BJ (cell line): ENCODE measurements at places on chromosomes 2 and 18.

DNA sequence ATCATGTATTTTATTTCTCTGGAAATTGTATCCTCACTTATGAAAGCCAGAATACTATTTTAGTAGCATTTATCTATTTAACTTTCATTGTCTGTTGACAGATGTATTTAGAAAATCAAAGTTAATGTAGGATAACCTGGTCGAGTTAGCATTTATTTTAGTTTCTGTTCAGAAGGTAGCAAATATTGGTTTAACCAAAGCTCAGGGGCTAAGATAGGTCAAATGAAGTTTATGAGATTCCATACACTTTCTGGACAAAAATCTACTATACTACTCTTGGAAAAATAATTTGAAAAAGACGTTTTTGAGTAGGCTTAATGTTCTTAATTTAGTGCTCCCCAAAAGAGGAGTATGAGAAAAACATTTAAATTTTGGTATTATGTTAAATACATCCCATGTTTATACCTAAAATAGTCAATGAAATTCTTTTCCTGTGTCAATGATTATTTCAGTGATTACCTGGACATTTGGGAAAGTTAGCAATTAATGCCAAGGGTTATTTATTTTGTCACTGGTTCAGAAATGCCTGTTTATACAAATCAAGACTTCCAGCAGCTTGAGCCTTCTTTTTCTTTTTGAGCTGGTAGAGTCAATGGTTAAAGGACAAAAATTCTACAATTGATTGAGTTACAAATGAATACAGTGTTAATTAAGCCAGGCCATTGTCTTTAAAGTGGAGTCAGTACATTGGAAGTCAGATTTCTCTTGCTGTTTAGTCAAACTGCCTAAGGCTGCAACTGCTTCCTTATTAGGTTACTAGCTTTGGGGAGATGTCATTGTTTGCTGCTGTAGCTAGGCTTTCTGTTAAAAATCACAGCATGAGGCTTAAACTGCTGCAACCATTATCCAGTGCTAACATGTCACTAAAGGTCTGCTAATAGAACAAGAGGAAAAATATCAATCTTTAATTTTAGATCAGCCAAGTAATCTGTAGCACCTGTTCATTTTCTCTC, 182.3 kb downstream of the CAMKMT start:
- no peak for DNase-seq

- no peak for DNase-seq
Observed at GRCh38 chr2:74278176-74278575, 65.0 kb downstream of the SLC4A5 start.

DNA sequence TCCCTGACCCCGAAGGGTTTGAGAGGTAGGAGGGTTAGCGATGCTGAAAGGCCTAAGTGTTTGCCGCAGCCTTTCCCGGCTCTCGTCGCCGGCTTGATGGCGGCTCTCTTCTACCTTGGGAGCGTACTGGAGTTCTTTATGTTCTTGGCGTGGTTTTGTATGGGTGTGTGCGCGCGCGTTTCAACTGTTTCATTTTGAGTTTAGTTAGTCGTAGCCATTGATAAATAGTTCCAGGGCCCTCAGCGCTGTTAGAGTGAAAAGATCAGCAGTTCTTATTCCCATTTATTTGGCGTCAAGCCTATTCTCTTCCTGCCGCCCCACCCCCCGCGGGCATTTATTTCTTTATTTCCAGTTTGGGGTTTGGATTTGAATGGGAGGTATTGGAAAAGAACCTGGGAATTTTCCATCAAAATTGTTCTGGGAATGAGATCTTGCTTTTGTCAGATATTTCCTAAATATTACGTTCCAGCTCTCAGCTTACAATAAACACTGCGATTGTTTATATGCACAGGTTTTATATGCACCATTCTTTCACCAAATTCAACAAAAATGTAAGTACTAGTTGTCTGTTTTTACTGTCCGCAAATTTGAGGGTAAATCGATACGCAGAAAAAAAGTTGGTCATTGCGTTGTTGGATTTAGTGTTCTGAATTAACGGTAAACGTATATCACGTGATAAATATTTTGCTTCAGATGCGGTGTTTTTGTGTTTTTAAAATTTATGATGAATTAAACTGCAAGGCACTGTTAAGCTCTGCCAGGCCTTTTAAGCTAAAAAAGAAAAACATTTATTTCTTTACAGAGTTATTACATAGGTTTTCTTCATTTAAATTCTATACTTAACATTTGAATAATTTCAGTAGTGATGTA, 954 bp downstream of the CCNT2 start:
- DNase-seq = no peak

DNA sequence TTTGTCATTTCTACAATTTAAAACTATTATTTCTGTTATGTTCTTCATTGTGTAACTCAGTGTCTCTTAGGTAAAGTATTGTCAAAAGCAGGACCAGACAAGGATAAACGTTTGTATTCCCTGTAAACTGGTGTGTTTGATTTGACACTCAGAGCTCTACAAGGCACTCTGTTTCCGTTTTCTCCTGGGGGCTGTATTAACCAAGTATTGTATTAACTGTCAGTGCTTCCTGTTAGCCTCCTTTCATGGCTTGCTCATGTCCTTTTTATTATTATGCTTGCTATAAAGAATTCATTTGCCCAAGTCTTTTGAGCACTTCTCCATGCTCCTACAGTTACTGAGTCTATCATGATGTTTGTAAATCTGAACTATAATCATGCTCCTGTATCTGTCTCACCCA, 323.7 kb downstream of the LPIN1 start:
- DNase-seq = no peak

GRCh38 chr2:200757399-200757798, 54.3 kb upstream of the BZW1 start:
- DNase-seq = no peak

- DNase-seq = peak; percentile 96
Observed at GRCh38 chr2:74566754-74567085, 12.2 kb downstream of the DOK1 start.

DNA sequence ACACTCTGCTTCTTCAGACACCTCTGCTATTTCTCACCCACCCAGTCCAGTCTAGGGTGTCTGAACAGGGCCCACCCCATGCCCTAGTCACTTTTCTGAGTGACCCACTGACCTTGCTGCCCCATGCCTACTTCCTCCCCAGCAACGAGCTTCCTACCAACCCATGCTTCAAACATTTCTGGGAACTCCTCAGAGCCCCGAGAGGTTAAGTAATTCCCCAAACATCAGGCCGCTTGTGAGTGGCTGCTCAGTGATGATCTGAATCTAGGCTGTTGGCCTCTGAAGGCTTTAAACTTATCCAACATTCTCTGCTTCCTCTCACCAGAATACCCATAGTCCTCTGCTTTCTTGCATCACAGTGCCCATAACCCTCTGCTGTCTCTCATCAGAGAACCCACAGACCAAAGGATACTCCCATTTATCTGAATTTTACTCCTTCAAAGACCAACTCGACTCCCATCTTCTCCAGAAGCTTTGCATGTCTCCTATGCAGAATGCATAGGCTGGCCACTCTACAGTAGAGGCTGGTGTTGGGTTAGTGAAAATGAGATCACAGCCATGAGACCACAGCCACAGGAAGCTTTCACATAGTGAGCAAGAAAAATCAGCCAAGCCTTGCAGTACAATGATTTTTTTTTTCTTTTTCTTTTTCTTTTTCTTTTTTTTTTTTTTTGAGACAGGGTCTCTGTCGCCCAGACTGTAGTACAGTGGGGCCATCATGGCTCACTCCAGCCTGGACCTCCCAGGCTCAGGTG, 309.5 kb upstream of the LYPD1 start:
- no peak for DNase-seq

DNA sequence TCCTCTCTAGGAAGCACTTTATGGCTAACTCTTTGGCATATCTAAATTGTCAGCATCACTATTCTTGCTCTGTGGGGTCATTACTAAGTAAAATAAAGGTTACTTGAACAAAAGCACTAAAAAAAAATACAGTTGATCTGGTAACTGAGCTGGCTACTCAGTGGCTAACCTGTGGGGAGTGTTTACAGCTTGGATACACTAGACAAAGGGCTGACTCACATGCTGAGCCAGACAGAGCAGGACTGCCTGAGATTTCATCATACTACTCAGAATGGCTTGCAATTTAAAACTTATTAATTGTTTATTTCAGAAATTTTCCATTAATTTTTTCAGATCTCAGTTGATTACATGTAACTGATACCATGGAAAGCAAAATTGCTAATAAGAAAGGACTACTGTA, 1690.4 kb upstream of the SLC39A10 start:
- DNase-seq = no peak

- DNase-seq = peak; percentile 14
Observed at GRCh38 chr2:48525269-48525943, 4.5 kb upstream of the STON1 start.

DNA sequence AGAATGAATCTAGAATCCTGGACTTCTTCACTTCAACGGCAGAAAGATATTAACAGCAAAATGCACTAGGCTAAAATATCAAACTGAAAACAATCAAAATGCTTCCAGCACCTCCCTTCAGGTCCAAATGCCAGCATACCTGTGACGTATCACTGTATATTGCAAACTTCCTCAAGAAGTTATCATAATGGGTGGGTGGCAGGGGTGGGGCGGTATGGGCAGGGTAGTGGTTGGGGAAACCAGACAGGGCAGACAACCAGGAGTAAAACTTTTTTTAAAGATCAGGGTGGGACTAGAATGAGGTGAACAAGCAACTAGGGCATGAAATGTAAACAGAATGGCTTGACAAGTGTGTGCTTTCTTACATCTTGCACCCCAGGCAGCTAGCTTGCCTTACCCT, 140.9 kb downstream of the SATB2 start:
- no peak for DNase-seq

DNA sequence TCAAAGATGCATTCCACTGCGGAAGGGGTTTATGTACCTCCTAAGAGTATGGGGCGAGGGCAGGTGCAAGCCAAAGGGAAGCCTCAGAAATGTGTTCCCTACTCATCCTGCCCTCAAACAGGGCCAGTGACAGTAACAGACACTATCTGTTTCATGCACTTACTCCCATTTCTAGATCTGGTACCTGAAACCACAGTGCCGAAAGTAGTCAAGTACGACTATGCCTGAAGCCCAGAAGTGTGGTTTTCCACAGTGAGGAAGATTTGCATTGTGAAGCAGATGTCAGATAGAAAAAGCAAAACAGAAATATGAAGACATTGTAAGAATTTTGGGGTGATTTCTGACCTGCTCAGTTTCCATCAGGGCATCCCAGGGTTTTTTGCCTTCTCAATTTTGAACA, 748.7 kb downstream of the RNF144A start:
- no peak for DNase-seq

GRCh38 chr2:230811508-230811907, 53.2 kb upstream of the ITM2C start:
- no peak for DNase-seq

GRCh38 chr2:163884416-163884815, 148.6 kb upstream of the FIGN start:
- no peak for DNase-seq

DNA sequence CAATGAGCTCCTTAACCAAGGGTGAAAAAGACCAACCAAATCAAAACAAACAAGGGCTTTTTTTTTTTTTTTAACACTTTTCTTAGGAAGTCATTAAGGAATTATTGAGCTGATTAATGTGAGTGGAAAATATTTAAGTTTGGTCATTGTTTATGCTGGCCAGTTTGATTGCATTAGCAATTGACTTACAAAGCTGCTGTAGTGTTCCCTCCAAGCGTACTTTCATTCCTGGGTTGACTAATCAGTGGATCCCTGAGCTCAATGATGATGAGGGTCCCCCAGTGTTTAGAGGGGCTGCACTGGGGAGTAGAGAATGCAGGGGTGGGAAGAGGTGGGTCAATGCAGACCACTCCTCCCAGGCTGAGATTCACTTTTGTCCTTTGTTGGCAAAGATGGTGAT, 119.3 kb downstream of the PRKCE start:
- DNase-seq = no peak

DNA sequence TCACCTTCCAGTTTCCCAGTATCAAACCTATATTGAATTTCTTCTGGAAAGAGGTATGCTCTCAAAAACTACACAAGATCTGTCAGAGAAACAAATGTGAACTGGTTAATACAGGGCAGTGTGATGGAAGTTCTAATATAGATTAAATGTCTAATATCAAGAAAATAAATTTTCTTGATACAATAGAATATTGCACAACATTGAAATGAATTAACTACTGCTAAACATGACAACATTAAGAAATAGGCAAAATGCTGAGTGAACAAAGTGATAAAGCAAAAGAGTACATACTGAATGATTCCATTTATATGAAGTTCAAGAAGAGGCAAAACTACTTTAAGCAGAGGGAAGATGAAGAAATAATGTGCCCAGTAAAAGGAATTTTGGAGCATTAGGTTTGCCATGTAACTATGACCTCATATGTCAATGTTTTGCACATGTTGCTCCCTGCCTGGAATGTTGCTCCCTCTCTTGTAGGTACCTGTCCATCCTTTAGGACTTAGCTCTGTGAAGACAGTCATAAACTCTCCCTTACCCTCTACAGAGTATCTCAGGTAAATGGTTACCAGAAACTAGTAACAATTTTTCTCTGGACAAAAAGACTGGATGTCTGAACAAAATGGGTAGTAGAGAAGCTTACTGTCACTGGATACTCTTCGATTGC, 339.0 kb downstream of the RAD51AP2 start:
- no peak for DNase-seq

- no peak for DNase-seq
Observed at GRCh38 chr2:160085662-160086061, 23.2 kb upstream of the PLA2R1 start.

DNA sequence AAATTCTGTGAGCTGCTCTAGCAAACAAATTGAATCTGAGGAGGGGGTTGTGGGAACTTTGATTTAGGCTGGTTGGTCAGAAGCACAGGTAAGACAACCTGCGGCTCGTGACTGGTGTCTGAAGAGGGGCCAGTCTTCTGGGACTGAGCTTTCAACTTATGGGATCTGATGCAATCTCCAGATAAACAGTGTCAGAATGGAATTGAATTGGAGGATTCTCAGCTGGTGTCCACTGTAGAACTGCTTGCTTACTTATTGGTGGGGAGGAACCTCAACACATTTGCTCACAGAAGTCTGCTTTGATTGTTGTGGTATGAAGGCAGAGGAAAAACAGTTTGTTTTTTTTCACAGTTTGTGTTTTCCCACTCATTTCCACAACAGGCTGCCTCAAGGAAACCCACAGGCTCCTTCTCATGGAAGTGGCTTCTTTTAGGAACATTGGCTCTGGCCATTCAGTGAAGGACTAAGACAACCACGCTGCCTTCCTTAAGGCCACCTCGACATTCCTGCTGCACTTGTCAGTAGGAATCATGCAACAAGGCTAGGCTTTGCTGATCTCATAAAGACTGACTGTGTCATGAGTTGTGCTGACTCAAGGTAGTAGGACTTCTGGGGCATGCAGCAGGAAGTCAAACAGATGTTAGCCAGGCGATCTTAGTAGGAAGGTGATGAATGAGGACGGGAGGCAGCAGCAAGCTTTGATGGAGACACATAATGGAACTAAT, 104.7 kb downstream of the TSN start:
- DNase-seq = peak; percentile 86
